Spleen (tissue), 13 donors: ENCODE measurements at places on chromosomes 11 and 22. TPM values are rescaled to one million over a fixed set of nuclear protein-coding genes. Genes with fewer than 3 reads are reported as not detected.

The DNAJB7 gene
- total RNA-seq, result not detected

DNA sequence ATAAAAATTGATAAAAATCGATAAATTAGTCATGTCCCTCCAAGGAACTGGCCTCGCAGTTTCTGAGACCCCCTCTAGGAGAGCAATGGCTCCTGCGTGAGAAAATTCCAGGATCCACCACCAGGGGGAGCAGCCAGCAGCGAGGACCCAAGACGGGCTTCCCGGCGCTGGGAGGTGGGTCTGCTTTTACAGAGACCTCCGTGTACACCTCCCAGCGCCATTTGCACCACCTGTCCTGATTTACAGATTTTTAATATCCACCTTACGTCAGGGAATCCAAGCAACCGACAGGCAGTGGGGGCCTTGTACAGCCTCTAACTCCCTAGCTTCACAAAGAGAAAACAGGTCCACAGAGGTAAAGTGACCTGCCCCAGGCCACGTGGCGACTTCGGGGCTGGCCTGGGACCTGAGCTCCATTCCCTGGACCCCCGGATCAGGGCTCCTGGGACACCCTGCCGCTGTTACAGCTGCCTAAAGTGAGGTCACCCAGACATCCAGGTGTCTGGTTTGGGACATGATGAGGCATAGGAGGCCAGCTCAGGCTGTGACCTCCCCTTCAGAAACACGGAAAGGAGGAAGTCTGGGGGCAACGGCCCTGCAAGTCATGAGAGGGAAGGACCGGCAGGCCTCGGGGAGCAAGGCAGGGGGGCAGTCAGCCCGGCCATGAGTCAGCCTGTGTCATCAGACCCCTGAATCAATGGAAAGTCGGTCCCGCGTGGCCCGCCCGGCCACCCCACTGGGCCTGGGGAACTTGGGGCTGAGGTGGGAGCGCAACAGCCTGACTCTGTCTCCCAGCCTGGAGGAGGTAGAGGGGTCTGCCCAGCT is 3.5 kb downstream of the OSM start:
- DNase-seq, result peak; percentile 92
- H3K4me3 ChIP-seq, result peak overlapping the region; percentile 4
- H3K4me1 ChIP-seq, result peaks cover 39% of the 10 kb centered on the region
- H3K27me3 ChIP-seq, result no peaks in the 10 kb centered on the region
- no peaks in the 10 kb centered on the region for H3K36me3 ChIP-seq

DNA sequence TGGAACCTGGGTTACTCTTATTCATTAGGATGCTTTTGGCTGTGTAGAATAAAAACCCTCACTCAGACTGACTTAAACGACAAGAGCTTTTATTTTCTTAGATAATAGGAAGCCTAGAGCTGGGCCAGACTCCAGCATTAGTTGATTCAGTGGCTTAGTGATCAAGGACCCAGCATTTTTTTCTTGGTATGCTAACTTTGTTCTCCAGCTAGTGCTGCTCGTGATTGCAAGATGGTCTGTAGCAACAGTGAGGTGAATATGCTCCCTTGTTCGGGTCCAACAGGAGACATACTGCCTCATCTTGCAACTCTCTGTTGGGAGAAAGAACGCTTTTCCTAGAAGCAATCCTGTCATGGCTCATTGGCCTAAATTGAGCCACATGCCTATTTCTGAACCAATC is 33.4 kb downstream of the INSC start:
- DNase-seq, result no peak
- no peak overlapping the region for H3K4me3 ChIP-seq
- H3K4me1 ChIP-seq, result no peaks in the 10 kb centered on the region
- H3K27ac ChIP-seq, result no peak overlapping the region
- H3K27me3 ChIP-seq, result no peaks in the 10 kb centered on the region

DNA sequence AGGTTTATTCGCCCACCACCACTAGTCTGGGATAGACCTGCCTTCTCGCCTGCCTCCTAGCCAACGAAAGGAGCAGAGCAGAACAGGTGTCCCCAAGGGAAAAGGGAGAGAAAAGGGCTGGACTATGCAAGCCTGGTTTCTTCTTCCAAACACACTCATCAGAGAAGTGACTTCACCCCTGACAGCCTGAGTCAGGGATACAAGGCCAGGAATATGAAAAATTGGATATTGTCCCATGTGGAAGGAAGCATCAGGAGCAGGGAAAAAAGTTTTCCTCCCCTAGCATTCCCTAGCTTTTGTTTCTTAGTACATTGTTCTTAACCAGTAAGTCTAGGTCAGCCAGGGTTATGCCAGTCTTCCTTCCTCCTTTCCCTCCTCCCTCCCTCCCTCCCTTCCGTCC is 56.9 kb upstream of the TNRC6B start:
- no peak for DNase-seq
- peak overlapping the region; percentile 39 for H3K27ac ChIP-seq
- peaks cover 8% of the 10 kb centered on the region for H3K4me1 ChIP-seq
- no peaks in the 10 kb centered on the region for H3K36me3 ChIP-seq
- no peak overlapping the region for H3K4me3 ChIP-seq

DNA sequence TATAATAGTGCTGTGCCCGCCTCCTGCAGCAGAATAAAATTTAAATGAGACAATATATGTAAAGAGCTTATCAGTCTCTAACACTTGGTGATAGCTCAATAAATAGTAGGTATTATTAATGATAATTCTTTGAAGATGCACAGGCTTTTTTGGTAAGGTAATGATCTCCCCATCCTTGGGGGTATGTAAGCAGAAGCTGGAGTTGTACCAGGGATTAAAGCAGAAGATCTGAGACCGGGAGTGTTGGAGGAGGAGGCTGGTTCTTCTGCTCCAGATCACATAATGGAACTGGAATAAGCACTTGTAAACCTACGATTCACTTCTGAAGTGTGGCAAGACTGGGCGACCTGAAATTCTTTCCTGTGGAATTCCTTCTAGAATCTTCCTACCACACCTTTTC is 8.4 kb downstream of the VSTM5 start:
- H3K27ac ChIP-seq, result no peak overlapping the region
- no peak for DNase-seq
- no peaks in the 10 kb centered on the region for H3K36me3 ChIP-seq
- no peaks in the 10 kb centered on the region for H3K27me3 ChIP-seq
